MCF 10A (cell line): ENCODE measurements at places on chromosomes 7 and 10. TPM values are rescaled to one million over a fixed set of nuclear protein-coding genes. Genes with fewer than 3 reads are reported as not detected.
A peak's percentile ranks its signal among the peaks of the same experiment; 100 is the strongest.

- H3K27me3 ChIP-seq: no peaks in the 10 kb centered on the region
- no peaks in the 10 kb centered on the region for H3K36me3 ChIP-seq
- DNase-seq: no peak
- no peak overlapping the region for H3K4me3 ChIP-seq
Measured at GRCh38 chr7:28630350-28630749, 218.0 kb downstream of the CREB5 start.

GRCh38 chr7:146115851-146116520 is 615 bp upstream of the CNTNAP2 start:
- H3K4me3 ChIP-seq: no peak overlapping the region
- peaks cover 42% of the 10 kb centered on the region for H3K27me3 ChIP-seq
- no peak overlapping the region for H3K27ac ChIP-seq
- DNase-seq: no peak

DNA sequence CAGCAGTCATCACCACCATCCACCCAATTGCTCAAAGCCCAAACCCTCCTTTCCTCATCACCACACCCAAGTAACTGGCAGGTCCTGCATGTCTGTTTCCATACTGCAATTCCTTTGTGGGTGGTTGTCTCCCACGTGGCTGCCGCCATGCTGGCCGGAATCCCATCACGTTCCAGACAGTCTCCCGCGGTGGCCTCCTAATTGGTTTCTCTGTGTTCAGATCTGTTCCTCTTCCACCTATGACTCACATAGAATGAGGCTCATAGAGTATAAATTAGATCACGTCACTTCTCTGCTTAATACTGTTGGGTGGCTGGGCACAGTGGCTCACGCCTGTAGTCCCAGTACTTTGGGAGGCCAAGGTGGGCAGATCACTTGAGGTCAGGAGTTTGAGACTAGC is 813.0 kb downstream of the TYW1 start:
- no peak overlapping the region for H3K27ac ChIP-seq
- H3K36me3 ChIP-seq: no peaks in the 10 kb centered on the region
- H3K27me3 ChIP-seq: no peaks in the 10 kb centered on the region
- no peaks in the 10 kb centered on the region for H3K4me1 ChIP-seq
- no peak for DNase-seq

- no peaks in the 10 kb centered on the region for H3K36me3 ChIP-seq
- H3K27ac ChIP-seq: no peak overlapping the region
- H3K4me1 ChIP-seq: no peaks in the 10 kb centered on the region
- no peak overlapping the region for H3K4me3 ChIP-seq
- no peaks in the 10 kb centered on the region for H3K27me3 ChIP-seq
Measured at GRCh38 chr10:119348516-119349240, 141.3 kb downstream of the GRK5 start.

- no peak overlapping the region for H3K27ac ChIP-seq
- no peak overlapping the region for H3K4me3 ChIP-seq
- H3K27me3 ChIP-seq: no peaks in the 10 kb centered on the region
- DNase-seq: peak; percentile 77
- no peaks in the 10 kb centered on the region for H3K36me3 ChIP-seq
Measured at GRCh38 chr10:110311357-110311949, 6.7 kb upstream of the SMNDC1 start.

- H3K27ac ChIP-seq: no peak overlapping the region
- no peaks in the 10 kb centered on the region for H3K36me3 ChIP-seq
- peaks cover 20% of the 10 kb centered on the region for H3K27me3 ChIP-seq
- no peak for DNase-seq
Measured at GRCh38 chr10:1256432-1256725, 200.2 kb downstream of the WDR37 start.

DNA sequence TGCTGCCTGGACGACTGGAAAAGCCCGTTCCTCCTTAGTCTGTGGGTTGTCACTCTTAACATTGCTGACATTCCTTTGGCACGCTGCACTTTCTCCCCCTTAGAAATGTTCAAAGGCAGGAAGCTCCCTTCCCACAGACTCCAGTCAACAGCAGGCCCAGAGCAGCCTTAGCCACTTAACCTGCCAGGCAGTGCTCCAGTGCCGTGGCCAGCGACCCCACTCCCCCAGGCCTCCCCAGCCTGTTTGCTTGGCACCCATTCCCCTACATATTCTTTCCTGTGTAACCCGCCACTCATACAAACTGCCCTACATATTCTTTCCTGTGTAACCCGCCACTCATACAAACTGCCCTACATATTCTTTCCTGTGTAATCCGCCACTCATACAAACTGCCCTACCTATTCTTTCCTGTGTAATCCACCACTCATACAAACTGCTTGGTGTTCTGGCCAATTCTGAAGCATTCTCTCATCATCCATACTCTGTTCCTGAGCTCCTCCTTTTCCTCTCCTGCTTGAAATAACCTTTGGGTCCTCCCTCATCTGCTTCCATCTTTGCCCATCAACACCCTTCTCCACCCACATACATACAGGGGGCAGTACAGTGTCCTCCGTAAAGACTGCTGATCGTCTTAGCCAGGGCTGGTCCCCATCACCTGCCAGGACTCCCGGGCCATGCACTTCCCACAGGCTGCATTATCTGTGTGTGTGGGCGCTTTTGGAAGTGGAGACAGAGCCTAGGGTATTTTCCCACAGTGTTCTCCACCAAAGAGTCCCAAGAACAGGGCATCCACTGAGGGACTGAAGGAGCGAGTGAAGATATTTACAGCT is 57.3 kb downstream of the ADARB2 start:
- H3K36me3 ChIP-seq: no peaks in the 10 kb centered on the region
- DNase-seq: no peak
- H3K4me1 ChIP-seq: no peaks in the 10 kb centered on the region
- no peak overlapping the region for H3K27ac ChIP-seq

- no peaks in the 10 kb centered on the region for H3K27me3 ChIP-seq
- H3K4me1 ChIP-seq: no peaks in the 10 kb centered on the region
- H3K4me3 ChIP-seq: no peak overlapping the region
- peaks cover 57% of the 10 kb centered on the region for H3K36me3 ChIP-seq
Measured at GRCh38 chr10:113907166-113907565, 52.7 kb downstream of the NHLRC2 start.

GRCh38 chr7:133789974-133790373 is 337.2 kb upstream of the LRGUK start:
- H3K27me3 ChIP-seq: no peaks in the 10 kb centered on the region
- H3K4me3 ChIP-seq: no peak overlapping the region
- H3K27ac ChIP-seq: no peak overlapping the region
- peaks cover 11% of the 10 kb centered on the region for H3K36me3 ChIP-seq

GRCh38 chr10:2592360-2593160 is 474.8 kb upstream of the PFKP start:
- H3K36me3 ChIP-seq: no peaks in the 10 kb centered on the region
- no peak for DNase-seq
- H3K4me1 ChIP-seq: no peaks in the 10 kb centered on the region
- H3K27ac ChIP-seq: no peak overlapping the region
- peaks cover 16% of the 10 kb centered on the region for H3K27me3 ChIP-seq

DNA sequence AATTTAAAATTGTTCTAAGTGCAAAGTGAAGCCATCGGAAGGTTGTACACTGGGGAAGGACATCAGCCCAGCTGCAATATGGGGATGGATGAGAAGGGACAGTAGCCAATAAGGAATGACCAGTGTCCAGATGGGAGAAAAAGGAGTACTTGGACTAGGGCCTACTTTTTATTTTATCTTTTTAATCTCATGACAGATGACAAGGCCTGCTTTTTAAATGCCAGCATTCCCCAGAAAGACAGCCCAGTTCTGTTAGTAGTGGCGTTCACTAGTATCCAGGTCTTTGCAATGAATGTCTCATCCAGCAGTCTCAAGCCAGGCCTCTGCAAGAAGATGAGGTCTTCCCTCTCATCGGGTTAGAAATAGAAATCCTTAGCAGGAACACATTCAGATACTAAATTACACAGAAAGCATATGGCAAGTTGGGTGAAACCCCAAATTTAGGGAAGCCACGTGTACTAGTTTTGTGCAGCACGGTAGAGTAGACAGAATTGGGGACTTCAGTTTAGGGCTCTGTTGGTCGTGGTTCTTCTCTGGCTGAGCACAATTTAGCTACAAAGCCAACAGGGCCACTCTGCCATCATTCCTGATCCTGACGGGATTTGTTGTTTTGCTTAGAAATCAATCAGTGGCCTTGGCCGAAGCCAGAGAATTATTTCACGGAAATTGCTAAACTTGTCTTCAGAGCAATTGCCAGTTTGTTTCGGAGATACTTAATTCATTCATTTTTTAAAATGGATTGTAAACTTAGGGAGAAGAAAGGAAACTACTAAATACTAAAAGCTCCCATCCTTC is 227.8 kb downstream of the ARHGAP21 start:
- H3K4me3 ChIP-seq: no peak overlapping the region
- no peaks in the 10 kb centered on the region for H3K27me3 ChIP-seq
- H3K4me1 ChIP-seq: peaks cover 9% of the 10 kb centered on the region

- no peaks in the 10 kb centered on the region for H3K27me3 ChIP-seq
- DNase-seq: no peak
- H3K36me3 ChIP-seq: peaks cover 49% of the 10 kb centered on the region
- no peak overlapping the region for H3K4me3 ChIP-seq
- peaks cover 17% of the 10 kb centered on the region for H3K4me1 ChIP-seq
- H3K27ac ChIP-seq: peak overlapping the region; percentile 47
Measured at GRCh38 chr10:58282615-58283014, 13.7 kb downstream of the CISD1 start.

GRCh38 chr7:86320889-86321288 is 322.8 kb upstream of the GRM3 start:
- H3K4me3 ChIP-seq: no peak overlapping the region
- H3K27ac ChIP-seq: no peak overlapping the region
- H3K36me3 ChIP-seq: no peaks in the 10 kb centered on the region

DNA sequence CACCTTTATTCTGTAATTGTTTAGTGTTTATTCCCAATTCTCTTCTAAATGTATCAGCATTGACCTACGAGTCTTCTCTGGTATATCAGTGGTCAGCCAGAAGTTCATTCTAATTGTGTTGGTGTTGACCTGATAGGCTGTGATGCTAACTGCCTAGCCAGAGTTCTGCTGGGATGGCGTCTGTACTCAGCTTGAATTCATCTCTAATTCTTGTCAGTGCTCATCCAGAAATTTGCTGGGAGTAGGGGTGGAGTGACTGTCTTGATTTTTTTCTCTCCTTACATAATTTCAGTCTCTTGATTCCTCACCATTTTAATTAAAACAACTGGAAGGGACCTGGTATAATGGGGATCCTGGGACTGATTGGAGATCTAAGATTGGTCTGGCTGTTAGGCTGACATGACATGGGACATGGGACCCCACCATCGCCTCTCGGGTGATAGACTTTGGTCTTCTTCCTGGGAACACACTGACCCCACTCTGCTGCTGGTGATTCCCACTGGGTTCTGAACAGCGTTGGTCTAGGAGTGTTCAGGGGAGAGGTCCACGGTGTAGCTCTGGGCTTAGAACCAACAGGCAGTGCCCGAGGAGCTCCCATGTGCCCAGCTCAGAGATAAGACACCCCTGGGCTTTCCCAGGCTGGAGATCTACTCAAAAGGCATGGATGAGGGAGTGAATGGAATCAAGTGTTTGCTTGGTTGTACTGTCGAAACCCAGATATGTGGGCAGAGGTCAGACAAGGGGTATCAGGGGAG is 3.8 kb downstream of the NEURL1 start:
- H3K36me3 ChIP-seq: no peaks in the 10 kb centered on the region
- no peak for DNase-seq
- H3K27ac ChIP-seq: no peak overlapping the region

DNA sequence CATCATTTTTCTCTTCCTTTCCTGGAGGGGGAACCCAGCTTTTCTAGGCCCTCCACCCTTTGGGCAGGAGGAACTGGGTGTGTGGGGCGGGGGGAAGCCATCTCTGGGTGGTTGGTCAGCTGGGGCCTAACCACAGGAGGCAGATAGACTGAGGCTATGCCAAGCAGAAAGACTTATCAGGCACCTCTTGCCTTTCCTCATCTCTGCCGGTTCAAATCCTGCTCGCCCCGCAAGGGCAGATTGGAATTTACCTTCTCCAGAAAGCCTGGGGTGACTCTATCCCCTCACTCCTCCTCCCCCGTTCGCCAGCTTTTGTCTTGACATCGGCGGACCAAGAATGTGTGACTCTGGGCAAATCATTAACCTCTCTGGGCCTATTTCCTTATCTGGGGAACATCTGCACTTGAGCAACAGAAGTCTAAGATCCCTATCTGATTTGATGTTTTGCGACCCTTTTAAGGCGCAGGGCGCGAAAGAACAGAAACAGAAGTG is 584 bp upstream of the GARS1 start:
- no peaks in the 10 kb centered on the region for H3K27me3 ChIP-seq
- H3K36me3 ChIP-seq: peaks cover 23% of the 10 kb centered on the region
- H3K27ac ChIP-seq: peak overlapping the region; percentile 99
- peaks cover 11% of the 10 kb centered on the region for H3K4me1 ChIP-seq
- DNase-seq: no peak

GRCh38 chr10:13794992-13795612 is 208.3 kb downstream of the PRPF18 start:
- H3K4me1 ChIP-seq: peaks cover 6% of the 10 kb centered on the region
- no peak overlapping the region for H3K27ac ChIP-seq
- peaks cover 10% of the 10 kb centered on the region for H3K27me3 ChIP-seq
- H3K4me3 ChIP-seq: no peak overlapping the region

- peak overlapping the region; percentile 54 for H3K4me3 ChIP-seq
- peaks cover 62% of the 10 kb centered on the region for H3K4me1 ChIP-seq
- H3K27ac ChIP-seq: peak overlapping the region; percentile 88
- DNase-seq: peak; percentile 94
Measured at GRCh38 chr7:24825931-24826661, 68.8 kb upstream of the GSDME start.

Gene PRSS1
- total RNA-seq: not detected in 2 replicates

Gene ETV1
- 5.9 and 6.9 TPM in 2 replicates for total RNA-seq

Gene CEP55
- 25.2 and 39.4 TPM in 2 replicates for total RNA-seq

Gene SLC29A4
- 0.56 and 0.96 TPM in 2 replicates for total RNA-seq

Gene CYP2C19
- not detected in 2 replicates for total RNA-seq

Gene IL6
- total RNA-seq: 13.8 and 22.0 TPM in 2 replicates

Gene FGL2
- not detected in 2 replicates for total RNA-seq

Gene GFRA1
- total RNA-seq: not detected in 2 replicates

Gene CLCN1
- not detected in 2 replicates for total RNA-seq

Gene PLAC9
- 0.93 and 1.0 TPM in 2 replicates for total RNA-seq
